ENCODE measurements at places on chromosomes 13 and 19.

DNA sequence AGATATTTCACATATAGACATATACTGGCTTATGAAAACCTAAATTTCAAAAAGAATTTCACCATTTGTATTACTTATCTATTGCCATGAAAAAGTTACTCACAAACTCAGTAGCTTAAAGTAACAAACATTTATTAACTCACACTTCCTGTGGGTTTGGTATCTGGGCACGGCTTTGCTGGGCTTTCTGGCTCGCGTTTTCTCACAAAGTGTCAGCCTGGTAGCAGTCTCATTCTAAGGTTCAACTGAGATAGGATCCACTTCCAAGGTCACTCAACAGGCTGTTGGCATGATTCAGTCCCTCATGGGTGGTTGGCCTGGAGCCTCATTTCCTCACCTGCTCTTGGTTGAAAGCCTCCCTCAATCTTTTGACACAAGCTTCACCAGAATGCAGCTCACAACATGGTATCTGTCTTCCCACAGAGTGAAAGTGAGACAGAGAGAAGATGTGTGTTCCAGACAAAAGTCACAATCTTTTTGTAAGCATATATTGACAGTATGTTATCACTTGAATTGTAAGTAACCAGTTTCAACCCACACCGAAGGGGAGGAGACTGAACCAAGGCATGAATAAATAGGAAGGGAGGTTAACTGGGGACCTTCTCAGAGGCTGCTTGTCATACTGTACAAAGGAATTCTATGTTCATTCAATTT lies 1065.8 kb upstream of the SPRY2 start:
- no peak for DNase-seq

GRCh38 chr19:41193430-41194156 lies 574 bp downstream of the CYP2S1 start:
- DNase-seq: no peak

- DNase-seq: no peak
Observed at GRCh38 chr13:71603255-71603654, 263.7 kb downstream of the DACH1 start.

DNA sequence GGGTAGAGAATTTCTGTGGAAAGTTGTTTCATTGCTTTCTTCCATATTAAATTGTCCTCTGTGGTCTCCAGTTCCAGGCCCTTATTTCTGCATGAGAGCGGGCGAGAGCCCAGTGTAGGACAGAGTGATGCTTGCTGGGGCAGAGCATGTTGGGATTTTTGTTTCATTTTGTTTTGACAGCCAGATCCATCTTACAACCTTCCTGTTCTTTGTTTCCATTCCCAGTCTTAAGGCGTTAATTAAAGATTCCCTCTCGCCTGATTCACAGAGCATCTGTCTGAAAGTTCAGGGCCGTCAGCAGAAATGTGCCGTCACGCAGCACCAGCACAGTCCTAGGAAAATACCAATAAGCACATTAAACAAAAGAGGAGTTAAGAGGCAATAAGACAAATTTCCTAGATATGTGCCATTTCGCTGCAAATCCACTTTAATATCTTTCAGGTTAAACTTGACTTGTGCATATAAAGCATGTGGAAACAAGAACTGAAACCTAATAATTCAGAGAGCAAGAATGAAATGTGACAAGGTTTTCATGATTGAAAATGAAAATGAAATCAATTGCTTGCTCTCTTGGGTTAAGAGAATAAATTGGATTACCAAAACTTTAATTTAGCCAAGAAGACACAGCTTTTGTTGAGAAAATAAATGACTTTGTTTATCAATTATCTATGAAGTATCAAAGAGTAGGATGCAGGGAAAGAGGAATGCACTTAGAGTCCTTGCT lies 210.7 kb upstream of the SLC10A2 start:
- DNase-seq: no peak

DNA sequence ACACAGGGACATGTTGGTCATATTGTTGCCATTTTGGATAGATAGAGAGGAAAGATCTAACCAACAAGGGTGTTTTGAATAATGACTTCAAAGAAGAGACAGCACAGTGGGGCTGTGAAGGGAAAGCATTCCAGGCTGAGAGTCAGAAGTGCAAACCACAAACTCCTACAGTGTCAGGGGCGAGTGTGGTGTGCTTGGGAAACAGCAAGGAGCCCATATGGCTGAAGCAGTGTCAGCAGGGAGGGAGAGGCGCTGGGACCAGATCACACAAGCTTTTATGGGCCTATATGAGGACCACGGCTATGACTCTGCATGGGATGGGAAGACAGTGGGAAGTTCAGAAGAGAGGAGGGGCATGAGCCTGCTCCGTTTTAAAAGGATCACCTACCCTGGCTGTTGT lies 166.4 kb downstream of the MYO16 start:
- no peak for DNase-seq

GRCh38 chr19:11102944-11103343 lies 13.7 kb downstream of the LDLR start:
- DNase-seq: no peak

DNA sequence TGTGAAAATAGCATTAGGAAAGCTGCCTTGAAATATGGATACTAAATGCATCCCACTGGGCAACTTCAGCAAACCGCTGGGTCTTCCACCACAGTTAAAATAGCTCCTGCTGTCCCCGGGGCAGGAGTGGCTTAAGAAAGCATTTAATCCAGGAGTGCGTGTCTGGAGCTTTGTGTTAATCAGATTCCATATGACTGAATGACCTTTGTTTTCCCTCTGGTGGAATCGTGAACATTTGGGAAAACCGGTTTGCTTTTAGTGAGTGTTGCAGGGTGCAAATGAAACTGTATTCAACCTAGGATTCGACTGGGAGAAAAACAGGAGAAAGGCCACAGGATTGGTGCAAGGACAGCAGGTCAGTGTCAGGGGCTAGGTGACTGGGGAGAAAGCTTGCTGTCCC lies 237.6 kb upstream of the MAB21L1 start:
- DNase-seq: no peak

DNA sequence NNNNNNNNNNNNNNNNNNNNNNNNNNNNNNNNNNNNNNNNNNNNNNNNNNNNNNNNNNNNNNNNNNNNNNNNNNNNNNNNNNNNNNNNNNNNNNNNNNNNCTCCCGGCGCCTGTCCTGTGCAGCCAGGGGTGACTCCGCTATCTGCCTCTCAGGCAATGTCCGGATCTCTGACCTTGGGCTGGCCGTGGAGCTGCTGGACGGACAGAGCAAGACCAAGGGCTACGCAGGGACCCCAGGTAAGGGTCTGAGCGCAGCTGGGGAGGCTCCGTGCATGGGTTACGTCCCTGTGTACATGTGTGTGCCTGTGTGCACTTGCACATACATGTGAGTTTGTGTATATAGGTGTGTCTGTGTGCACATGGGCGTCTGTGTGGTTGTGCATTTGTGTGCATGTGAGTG lies 36.1 kb upstream of the TMEM255B start:
- no peak for DNase-seq

- DNase-seq: no peak
Observed at GRCh38 chr13:70612881-70613280, 504.6 kb upstream of the KLHL1 start.

DNA sequence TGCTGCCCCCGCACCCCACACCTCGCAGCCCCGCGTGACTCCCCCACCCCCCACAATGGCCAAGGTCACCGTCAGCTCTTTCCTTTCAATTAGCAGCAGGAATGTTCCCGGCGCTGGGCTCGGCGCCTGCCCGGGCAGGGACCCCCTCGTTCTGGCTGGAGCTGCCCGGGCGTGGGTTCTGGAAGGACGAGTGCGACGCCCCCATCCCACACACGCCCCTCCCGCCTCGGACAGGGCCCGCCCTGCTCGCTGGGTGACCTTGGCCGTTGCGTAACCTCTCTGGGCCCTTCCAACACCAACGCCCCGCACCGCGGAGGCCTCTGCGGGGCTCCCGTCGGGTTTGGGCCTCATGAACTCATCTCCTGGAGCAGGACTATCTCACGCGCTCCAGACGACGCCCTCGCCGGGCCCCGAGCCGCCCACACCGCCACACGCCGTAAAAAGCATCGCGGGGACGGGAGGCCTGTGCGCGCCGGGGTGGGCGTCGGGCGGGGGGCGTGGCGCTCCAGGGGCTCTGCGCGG lies 10.3 kb downstream of the PALM start:
- peak; percentile 65 for DNase-seq

- no peak for DNase-seq
Observed at GRCh38 chr19:40280608-40281221, 4.4 kb downstream of the AKT2 start.

- DNase-seq: no peak
Observed at GRCh38 chr19:42193294-42193693, 24.2 kb downstream of the DEDD2 start.

DNA sequence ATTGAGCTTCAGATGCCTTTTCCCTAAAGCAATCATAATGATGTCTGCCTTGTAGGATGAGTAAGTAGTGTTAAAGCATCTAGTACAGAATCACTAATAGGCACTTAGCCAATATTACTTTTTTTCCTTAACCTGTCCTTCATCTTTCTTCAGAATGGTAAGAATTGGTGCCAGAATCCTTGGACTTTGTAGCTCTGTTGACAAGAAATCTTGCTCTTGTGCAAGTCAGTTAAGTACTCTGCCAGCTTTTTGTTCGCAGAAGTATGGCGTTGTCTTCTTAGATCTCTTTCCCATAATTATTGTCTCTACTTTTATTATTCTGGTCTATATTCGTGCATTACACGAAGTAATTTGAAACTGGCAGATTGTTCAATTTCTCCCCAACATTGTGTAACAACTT lies 554.5 kb downstream of the PCDH9 start:
- DNase-seq: no peak

- no peak for DNase-seq
Observed at GRCh38 chr13:105365831-105366230, 1169.6 kb downstream of the EFNB2 start.

- DNase-seq: no peak
Observed at GRCh38 chr13:78867655-78868054, 208.7 kb upstream of the OBI1 start.

DNA sequence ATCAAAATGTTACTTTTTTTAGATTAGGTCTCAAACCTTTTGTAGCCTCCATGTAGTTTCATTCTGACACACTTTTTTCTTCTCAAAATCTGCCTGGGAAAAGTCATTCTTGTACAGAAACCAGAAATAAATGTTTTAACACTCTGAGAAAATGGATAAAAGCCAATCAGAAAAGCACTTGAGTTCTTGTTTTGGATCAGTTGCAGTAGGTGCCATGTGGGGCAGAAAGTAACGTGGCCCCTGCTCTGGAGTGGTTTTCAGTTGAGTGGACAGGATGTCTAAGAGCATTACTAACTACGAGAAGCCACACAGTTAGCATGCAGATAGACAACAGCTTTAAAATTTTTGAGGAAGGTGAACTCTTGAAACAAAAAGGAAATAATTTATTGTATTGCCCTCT lies 19.1 kb downstream of the GPR183 start:
- no peak for DNase-seq

DNA sequence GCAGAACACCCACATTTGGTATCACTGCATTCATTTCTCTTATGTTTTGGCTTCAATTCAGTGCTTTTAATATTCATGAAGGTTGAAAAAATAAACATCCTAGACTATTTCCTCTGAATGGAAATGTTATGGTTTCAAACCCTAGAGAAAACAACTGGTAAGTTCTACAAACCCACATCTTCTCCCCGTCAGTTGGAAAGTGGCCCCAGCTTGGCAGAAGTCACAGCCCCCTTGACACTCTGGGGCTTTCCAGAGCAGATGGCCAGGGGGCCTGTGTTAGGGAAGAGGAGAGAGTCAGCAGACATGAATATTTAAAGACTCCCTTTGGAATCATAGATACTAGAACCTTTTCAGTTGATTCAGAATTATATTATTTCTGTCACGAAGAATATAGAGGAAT lies 123.9 kb downstream of the SHISA2 start:
- no peak for DNase-seq

DNA sequence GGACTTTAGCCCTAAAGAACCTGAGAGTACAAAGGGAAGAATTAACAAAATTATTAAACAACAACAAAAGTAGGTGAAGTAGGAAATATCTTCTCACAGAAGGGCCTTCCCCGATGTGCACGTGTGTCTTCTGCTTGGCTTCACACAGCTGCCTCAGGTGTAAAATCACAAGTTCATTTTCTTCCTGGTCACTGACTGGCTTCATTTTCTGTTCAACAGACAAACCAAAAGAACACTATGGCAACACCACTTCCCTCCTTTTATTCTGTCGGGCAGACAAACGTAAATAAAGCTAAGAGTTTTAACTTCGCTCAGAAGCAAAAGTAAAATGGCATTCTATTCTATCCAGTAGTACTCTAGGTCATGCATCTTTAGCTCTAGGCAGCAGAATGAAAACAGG lies 140.9 kb downstream of the TBC1D4 start:
- DNase-seq: no peak

DNA sequence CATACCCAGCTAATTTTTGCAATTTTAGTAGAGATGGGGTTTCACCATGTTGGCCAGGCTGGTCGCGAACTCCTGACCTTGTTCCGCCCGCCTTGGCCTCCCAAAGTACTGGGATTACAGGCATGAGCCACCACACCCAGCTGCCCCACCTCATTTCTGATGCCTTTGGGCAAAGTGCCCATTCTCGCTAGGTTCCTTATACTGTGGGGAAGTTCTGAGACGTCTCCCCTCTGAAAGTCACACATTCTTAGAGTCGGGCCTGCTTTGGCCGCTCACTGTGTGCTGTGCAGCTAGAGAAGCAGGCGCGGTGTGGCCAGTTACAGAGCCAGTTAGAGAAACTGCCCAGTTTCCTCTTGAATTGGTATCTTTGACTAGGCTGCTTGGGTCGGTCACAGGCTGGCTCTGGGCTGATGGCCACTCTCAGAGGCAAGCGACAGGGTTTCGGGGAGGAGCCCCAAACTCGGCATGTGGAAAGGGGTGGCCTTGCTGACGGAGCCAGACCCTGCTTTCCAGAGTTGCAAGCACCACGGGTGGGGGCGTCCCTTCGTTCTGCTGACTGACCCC lies 18.0 kb downstream of the PRAM1 start:
- peak; percentile 10 for DNase-seq

DNA sequence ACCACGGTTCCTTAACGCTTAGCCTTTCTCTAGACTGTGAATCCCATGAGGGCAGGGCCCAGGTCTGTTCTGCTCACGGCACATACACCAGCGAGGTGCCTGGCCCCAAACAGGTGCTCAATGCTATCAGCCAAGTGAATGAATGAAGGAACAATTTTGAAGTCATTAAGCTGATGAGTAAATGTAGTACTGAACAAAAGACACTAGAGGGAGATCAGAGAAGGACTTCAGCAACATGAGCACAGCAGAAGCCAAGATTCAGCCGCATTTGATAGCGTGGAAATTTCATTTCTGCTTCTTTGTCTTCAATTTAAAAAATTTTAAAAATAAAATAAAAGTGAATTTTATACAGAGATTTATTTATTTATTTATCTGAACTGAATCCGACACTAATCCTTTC lies 20.1 kb upstream of the MYO16 start:
- no peak for DNase-seq
